AG08396 (cell line): ENCODE measurements at places on chromosomes 16 and 17.
A peak's percentile ranks its signal among the peaks of the same experiment; 100 is the strongest.

DNA sequence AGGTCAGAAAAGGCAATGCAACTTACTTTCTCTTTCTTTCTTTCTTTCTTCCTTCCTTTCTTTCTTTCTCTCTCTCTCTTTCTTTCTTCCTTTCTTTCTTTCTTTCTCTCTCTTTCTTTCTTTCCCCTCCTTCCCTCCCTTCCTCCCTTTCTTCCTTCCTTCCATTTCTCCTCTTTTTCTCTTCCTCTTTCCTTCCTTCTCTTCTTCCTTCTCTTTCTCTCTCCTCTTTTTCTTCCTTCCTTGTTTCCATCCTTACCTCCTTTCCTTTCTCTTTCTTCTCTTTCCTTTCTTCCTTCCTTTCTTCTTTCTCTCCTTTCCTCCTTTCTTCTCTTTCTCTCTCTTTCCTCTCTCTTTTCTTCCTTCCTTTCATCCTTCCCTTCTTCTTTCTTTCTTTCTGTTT is 819.8 kb upstream of the SOX9 start:
- DNase-seq, result no peak

GRCh38 chr16:75038036-75038858 is 39.4 kb downstream of the ZNRF1 start:
- DNase-seq, result no peak

DNA sequence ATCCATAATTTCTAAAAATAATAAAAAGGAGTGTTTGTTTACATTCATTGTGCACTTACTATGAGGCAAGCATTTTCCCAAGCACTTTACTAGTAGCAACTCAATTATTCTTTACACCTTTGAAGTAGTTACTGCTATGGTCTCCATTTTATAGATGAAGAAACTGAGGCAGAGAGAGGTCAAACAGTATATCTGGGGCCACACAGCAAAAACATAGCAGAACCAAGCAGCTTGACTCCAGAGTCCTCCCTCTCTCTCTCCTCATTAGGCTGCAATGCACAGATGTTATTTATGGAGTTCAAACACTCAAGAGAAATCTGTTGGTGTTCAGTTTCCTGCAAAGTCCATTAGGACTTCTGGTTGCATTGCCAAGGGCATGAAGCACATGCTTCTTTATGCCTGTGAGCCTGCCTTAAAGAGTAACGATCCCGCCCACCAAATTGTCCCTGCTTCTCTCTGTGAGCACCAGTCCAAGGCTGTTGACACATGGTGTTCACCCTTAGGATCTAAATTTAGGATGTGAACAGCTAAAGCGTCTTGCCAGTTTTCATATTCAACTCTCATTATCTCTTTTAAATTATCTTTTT is 44.0 kb downstream of the GPRC5B start:
- no peak for DNase-seq

- DNase-seq, result no peak
Observed at GRCh38 chr17:15109608-15110007, 155.5 kb downstream of the PMP22 start.

- DNase-seq, result no peak
Observed at GRCh38 chr17:44908761-44909326, 6.5 kb downstream of the GFAP start.

DNA sequence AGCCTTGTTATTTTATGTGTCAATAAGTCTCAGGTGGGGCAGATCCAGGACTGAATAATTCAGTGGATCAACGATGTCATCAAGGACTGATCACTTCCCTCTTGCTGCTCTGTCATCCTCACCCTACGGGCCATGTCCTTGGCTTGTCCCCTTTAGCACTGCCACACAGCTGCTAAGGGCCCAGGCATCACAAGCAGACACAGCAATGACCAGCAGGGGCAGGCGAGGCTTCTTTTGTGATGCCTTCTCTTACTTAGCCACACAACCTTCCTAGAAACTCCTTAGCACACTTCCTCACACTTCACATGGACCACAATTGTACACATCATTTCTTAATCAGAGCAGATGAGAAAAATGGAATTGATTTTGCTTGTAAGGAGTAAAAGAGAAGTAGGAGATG is 356.3 kb upstream of the SOX9 start:
- DNase-seq, result no peak

DNA sequence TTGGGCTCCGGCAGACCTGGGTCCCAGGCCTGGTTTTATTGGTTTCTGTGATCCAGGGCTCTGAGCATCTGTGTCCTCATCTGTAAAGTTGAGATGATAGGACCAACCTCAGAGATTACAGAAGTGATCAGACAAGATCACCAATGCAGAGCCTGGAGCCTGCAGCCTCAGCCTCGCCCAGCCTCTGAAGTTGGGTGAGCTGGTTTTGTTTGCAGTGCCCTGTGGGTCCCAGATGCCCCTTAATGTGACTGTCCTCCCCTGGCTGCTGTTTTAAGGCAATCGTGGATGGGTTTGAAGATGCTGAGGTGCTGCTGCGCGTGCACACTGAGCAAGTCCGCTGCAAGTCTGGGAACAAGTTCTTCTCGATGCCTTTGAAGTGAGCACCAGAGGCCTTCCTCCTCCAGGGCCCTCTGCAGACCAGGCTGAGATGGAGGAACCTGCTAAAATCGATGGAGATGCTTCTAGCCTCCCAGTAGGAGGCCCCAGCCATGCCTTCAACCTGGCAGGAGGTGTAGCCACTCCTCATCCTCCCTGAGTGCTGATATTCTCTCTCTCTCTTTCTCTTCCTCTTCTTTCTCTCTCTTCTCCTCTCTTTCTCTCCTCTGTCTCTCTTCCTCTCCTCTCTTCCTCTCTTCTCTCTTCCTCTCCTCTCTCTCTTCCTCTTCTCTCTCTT is 5.6 kb upstream of the MMP15 start:
- DNase-seq, result no peak

GRCh38 chr17:82568997-82569393 is 49.5 kb downstream of the FOXK2 start:
- DNase-seq, result no peak

DNA sequence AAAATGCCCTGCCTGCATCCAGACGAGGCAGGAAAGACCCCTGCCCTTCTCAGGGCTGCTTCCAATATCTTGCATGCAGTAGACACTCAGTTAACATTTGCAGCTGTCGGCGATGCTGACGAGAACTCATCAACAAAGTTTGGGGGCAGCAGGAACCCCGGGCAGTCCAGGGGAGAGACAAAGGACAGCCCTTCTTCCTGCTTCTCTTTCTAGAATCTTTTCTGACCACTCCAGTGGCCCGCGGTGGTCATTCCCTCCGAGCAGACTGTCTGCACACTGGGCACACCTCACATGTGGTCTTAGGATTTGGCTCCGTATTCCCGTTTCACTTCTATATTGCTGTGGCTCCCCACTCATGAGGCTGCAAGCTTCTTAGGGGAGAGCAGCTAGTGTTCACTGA is 31.0 kb upstream of the MFSD6L start:
- no peak for DNase-seq

DNA sequence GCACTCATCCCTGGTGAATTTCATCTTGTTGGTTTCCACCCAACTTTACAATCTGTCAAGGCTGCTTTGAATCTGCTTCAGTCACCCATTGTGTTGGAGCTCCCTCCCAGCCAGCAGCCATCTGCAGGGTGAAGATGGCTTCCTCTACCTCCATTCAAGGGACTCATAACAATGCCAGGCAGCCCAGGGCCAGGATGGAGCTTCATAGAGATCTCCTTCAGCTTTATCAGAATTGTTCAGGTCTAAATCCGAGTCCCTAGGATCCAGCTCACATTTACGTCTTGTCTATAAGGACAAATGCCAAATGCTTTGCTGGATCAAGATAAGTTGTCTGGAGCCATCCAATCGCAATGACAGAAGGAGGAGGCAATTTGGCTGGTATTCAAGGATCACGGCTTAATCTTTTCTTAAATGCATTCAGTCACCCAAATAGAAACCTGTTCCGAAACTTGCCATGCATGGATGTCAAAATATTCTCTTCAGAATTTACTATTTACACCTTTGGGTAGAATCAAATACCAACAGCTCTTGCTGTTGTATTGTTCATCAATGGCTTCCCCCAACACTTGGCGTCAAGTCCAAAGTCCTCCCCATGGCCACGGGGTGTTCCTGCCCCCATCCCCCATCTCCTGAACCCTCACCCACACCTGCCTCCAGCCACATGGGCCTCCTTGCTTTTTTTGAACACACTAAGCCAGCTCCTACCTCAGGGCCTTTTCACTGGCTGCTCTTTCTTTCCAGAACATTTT is 3.8 kb upstream of the FAM171A2 start:
- no peak for DNase-seq

DNA sequence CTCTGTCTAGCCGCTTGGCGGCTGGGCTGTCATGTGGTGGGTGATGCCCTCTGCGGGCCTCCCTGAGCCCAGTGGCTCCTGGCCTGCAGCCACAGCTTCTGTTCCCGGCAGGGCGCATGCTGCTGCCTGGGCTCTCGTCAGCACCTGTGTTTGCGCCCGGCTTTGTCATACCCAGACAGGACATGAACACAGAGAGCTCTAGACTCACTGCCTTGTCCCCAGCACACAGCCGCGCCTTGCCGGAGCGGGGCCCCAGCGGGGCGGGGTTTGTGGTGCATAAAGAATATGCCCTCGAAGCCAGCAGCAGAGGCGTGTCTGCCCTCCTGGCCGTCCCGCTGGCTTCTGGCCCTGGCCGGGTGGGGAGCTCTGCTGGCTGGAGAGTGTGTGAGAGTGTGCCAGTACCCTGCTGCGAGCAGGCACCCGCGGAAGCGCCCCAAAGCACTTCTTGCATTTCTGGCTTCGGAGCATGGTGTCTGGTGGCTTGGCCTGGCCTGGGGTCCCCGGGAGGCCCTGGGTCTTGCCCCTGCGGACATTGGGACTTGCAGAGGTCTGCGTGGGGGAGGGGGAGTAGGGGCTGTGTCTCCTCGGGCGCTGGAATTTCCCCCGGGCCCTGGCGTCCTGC is 14.4 kb downstream of the ASPSCR1 start:
- peak; percentile 85 for DNase-seq

- no peak for DNase-seq
Observed at GRCh38 chr17:48558057-48558830, 13.3 kb upstream of the HOXB2 start.

GRCh38 chr16:65285128-65286048 is 163.5 kb upstream of the CDH11 start:
- DNase-seq, result peak; percentile 10

GRCh38 chr16:17134586-17134985 is 336.2 kb downstream of the XYLT1 start:
- no peak for DNase-seq

DNA sequence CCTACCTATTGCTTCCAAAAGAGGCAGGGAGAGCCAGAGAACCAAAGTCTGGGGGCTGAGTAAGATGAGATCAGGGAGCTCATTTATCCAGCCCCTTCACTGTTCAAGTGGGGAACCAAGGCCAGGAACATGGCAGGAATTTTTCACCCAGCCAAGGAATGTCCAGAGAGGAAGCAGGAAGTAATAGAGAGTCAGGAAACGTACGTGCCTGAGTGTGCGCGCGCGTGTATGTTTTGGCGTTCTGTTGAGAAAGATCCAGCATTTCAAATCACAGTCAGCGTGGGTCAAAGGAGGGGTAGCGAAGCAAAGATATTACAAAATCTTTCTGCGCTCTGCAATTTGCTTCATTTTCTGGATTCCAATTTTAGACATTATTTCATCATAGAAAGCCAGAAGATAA is 41.9 kb upstream of the WSCD1 start:
- DNase-seq, result no peak

- DNase-seq, result no peak
Observed at GRCh38 chr16:73485880-73486279, 438.0 kb upstream of the ZFHX3 start.

GRCh38 chr17:38779965-38780752 is 19.2 kb downstream of the PIP4K2B start:
- DNase-seq, result no peak

DNA sequence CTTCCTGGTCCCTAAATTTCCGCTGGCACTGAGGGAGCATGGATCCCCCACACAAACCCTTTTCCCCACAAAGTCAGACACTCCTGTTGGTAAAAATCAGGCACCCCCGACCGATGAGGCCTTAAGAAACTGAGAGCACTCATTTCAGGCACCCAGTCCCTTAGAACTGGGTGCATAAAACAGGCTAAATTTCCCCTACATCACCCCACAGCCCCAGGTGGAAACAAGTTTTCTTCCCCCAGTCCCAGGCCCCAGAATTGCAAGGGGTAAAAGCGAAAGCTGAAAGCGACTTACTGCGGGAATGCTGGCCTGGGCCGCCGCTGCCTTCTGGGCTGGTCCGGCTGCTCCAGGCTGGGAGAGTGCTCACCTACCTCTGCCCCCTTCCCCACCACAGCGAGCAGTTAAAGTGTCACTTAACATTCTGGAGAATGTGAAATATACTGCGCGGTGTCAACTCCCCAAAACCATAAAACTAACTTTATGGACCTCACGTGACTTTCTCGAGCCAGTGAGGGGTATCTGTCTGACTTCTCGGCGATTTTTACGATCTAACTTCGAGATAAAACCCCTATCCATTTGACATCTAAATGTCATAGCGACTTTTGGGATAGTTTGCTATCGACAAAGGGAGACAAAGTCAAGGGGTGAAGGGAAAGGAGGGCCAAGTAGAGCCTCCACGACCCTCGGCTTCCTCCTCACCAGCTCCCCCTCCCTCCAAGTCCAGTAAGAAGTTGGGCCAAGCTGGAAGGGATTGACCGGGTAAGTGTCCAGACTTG is at the start of gene HOXB3:
Gene HOXB3, minus strand, starts transcription at position 411 of the 776 bp plus-strand sequence. CDS start 37,767 bp downstream, outside the sequence.
- DNase-seq, result peak; percentile 42

DNA sequence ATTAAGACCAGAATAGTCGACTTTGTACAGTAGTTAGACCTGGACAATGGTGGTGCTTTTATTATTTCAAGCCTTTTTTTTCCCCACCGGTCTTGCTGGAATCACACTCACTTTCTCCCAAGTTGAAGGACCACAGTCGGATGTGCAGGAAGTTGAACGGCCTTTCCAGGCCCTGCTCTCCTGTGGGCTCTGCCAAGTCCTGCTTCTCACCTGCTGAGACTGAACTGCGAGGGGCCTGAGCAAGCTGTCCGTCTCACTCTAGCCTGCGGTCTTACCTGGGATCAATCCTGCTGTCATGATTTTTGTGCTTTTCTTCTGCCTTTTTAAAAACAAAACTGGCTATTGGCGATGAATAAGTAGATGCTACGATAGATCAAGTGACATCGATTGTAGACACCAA is 1.3 kb downstream of the TLCD3A start:
- DNase-seq, result no peak

DNA sequence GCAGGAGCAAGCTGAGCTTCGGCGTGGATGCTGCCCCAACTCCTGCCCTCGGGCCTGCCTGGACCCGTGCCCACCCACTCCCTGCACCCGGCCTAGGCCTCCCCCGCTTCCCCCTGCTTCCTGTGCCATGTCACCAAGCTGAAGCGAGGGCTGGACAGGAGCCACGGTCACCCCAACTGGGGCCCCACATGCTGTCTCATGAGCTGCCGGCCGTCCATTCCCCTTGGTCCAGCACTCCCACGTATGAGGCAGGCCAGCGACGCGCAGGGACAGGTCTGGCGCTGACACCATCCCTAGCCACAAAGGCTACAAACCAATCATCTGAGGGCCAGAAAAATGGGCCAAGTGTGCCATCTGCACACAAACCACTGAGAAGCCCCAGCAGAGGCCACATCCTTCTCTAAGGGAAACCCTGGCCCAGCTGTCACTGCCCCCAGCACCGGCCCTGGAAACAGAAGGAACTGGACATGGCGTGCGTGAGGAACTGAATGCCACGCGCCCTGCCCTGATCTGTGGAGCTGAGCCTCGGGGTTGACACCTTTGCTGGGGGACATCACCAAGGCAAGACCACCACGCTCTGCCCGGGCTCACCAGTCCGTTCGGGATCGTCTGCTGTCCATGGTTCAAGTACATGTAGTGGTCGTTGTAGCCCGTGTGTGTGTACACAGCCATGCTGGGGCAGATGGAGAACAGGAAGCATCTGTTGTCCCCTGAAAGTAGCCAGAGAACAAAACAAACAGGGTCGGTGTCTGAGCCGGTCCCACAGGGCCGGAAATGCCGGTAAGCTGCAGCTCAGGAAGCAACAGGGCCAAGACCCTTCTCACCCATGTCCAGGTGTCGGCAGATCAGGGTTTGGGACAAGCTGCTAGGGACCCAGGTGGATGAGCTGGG is 22.2 kb downstream of the MEAK7 start:
- no peak for DNase-seq
